Hypothalamus (tissue), 51 donors: ENCODE measurements at places on chromosomes 5 and 9.

- no peak for DNase-seq
Observed at GRCh38 chr5:137836997-137837396, 30.7 kb upstream of the MYOT start.

DNA sequence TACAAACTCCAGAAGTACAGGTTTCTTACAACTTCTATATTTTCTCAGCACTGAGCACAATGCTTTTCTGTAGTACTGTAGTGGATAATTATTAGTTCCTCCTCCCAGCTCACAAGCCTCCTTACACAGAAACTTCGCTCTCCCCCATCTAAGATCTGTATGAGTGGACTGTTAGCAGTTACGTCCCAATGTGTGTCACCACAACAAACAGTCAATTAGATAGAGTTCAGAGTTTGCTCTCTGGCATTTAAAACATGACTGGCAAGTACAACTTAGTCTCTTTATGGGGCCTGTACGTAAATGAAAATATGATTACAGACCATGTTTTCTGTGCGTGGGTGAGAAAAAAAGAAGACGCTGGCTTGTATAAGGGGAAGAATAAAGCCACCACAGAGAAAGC, 631.4 kb upstream of the DMAC1 start:
- DNase-seq, result no peak

DNA sequence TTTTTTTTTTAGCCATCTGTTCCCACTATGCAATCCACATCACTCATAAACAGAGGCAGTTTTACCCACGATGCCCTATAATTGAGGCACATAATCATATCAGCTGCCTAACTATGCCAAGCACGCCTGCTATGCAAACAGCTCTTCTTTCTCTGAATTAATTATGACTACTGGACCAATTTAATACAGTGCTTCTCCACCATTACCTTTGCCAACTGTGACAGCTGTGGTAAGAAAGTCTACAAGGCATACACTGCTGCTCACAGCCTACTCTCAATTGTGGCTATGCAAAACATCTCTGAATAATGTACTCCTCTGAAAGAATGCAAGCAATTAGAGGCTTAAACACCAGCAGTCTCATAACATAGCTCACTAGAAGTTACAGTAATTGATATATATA, 97.1 kb downstream of the DTWD2 start:
- no peak for DNase-seq

GRCh38 chr5:143801252-143801939, 10.6 kb upstream of the HMHB1 start:
- DNase-seq, result no peak

GRCh38 chr9:98222885-98223691, 30.7 kb upstream of the CORO2A start:
- DNase-seq, result no peak

GRCh38 chr5:6365977-6366590, 12.3 kb downstream of the MED10 start:
- DNase-seq, result no peak

DNA sequence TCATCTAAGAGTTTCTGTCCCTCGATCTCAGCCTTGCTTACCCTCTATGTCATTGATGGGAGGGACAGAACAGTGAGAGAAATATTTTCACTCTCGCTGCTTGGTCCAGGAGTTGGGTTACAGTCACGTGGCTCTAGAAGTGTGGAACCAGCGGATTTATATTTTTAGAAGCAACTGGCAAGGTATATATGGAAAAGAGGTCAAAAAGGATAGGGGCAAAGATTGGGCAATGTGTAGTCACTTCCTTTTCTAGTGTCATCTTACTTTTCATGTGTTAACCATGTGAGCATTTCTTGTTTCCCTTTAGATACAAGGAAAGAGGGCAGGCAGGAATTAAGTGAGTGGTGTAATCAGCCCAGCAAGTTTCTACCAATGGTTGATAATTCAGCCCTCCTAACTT, 111.5 kb upstream of the ZNF366 start:
- DNase-seq, result no peak

DNA sequence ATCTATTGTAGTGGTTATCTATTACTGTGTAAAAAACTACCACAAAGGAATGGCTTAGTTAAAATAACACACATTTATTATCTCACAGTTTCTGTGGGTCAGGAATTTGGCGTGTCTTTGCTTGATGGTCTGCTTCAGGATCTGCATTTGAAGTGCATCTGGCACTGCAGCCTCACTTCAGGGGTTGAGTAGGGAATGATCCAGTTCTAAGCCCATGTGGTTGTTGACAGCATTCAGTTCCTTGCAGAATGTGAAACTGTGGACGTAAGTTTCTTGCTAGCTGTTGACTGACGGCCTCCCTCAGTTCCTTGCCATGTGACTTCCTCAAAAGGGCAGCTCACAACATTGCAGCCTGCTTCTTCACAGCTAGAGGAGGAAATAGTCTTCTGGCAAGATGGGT, 2.1 kb upstream of the OGN start:
- no peak for DNase-seq

DNA sequence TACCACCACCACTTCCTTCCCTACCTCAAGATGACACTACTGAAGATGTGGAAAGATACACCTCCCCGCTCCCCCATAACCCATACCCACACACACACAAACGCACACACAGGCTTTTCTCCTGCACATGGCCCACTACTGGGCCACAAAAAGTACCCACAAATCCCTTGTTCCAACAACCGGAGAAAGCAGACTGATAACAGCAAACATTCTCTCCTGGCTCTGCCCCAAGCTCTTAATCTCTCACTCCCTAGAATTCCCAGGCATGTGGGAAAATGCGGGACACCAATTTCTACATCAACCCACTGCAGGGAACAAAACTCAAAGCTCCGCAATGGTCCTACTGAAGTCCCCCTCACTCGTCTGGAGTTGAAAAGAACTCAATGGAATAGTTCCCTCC, 611.0 kb upstream of the KLF4 start:
- DNase-seq, result no peak

DNA sequence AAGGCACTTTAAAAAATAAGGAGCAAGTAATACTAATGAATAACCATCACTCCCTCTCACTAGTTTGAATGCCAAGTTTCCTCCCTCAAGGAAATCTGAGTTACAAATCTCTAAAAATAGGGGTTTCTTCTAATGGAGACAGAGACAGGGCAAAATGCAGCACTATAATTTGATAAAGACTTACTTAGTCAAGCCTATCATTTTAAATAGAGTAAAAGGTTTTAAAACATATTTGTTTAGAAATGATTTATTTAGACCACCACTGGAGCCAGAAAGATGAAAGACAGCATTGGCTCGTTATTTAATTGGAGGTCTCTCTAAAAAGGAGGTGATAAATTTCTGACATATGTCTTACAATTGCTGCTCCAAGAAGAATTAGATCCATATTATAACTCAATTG, 228.7 kb downstream of the TLE1 start:
- DNase-seq, result no peak

GRCh38 chr9:86668488-86668887, 278.8 kb downstream of the GAS1 start:
- DNase-seq, result no peak

DNA sequence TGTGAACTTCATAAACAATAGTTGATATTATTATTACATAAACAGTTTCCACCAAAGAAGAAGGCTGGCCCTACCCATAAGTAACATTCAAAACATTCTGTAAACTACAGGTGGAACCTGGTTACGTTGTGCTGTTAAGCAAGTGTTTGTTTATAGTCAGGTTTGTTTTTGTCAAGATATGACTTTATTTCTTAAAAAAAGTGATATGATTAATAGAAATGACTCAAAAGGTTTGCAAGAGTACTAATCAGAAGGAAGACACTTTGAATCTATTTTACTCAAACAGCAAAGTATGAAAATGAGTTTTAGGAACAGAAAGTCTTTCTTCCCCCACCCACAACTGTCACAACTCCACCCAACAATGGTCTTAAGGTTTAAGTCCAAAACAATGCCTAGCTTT, 220.8 kb downstream of the PLK2 start:
- no peak for DNase-seq

DNA sequence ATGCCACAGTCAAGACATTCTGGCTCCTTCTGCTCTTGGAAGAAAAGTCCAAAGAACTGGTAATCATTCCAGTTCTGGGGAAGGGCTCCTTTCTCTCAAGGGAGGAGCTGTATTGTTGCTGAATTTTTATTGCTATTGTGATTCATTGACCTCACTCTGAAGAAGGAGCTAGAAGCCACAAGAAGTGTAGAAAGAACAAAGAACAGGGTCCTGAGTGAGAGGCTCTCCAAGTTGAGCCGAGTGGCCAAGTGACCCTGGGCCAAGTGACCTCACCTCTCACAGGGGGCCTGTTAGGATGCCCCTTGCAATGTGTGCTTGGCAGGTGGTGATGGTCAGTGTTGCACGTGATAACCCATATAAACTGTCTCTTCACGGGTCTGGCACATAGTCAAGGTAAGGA, 173.3 kb downstream of the FGF18 start:
- no peak for DNase-seq

- no peak for DNase-seq
Observed at GRCh38 chr9:113380869-113381378, 4.1 kb upstream of the HDHD3 start.

GRCh38 chr5:115888027-115888426, 46.3 kb downstream of the AP3S1 start:
- no peak for DNase-seq

GRCh38 chr5:55994495-55994997, at the start of gene IL6ST:
TSS of gene IL6ST (minus strand) at chr5:55994963. CDS start at chr5:55976278, 18,685 bp downstream.
- DNase-seq, result no peak

- DNase-seq, result no peak
Observed at GRCh38 chr5:139577689-139578290, 16.7 kb downstream of the UBE2D2 start.

GRCh38 chr5:21918451-21918850, 934.7 kb downstream of the CDH12 start:
- no peak for DNase-seq

DNA sequence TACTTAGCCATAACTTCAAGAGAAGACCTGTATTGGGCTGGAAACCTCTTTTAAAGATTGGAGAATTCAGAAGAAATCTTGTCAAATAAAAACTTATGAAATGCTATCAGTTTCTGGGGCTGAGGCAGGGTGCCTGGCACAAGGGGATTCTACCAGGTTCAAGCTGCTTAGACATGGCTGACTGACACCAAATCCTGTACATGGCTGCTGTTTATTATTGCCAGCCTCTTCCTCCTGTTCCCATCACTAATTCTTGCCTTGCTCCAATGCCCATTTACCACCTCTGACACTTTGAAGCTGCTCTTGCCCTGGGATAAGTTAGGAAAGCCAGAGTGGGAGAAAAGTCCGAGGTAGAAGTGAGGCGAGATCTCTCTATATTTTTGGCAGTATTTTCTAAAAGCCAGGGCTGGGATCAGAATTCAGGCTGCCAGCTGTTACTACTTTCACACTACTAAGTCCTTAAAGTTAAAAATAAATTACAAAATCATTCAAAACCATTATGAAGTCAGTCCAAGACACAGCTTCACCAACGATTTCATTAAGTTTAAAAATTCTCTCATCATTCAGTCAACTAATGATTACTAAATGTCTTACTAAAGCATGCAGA, 66.3 kb upstream of the TNFAIP8 start:
- no peak for DNase-seq

- no peak for DNase-seq
Observed at GRCh38 chr5:97980291-97980690, 793.2 kb upstream of the RGMB start.
